Occipital lobe (tissue), 3 donors: ENCODE measurements at places on chromosomes 4 and X. TPM values are rescaled to one million over a fixed set of nuclear protein-coding genes. Genes with fewer than 3 reads are reported as not detected.

GRCh38 chr4:126241634-126242033 is 926.9 kb downstream of the FAT4 start:
- no peak for DNase-seq

- DNase-seq: no peak
These were observed 273.5 kb upstream of the FAM241A start for GRCh38 chr4:111871802-111872201.

GRCh38 chrX:115017455-115017854 is at the start of gene IL13RA2:
TSS of gene IL13RA2 (minus strand) at chrX:115017616. CDS start at chrX:115017269, 347 bp downstream.
- DNase-seq: no peak

DNA sequence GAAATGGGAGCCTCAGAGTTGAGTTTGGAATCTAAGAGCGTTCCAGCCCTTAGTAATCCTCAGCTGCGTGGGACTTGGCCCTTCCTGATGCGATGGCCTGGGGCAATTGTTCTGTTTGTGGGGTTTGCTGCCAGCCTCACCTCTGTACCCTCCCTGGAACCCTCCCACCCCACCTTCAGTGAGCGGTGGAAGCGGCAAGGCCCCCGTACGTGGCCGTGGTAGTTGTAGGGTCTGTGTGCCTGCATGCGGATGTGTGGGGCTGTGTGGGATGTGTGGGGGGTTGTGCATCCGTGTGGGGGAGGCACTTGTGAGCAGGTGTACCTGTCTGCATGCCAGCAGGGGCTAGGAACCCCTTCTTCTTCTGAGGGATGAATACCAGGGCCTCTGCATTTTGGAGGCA is 65.4 kb upstream of the ADRA2C start:
- no peak for DNase-seq

GRCh38 chr4:56787380-56787779 is 34.1 kb downstream of the SPINK2 start:
- DNase-seq: no peak

- no peak for DNase-seq
These were observed 35.3 kb downstream of the DCTD start for GRCh38 chr4:182881914-182882313.

DNA sequence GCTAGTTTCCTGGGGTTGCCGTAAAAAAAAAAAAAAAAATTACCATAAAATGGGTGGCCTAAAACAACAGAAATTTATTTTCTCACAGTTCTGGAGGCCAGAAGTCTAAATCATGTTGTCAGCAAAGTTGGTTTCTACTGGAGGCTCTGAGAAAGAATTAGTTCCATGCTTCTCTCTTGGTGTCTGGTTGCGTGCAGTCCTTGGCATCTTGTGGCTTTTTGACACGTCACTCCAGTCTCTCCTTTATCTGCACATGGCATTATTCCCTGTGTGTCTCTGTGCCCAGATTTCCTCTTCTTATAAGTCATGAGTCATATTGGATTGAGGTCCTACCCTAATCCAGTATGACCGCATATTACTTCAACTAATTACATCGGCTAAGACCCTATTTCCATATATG is 38.7 kb downstream of the SPATA4 start:
- DNase-seq: no peak

GRCh38 chrX:45472968-45473367 is 272.3 kb upstream of the DIPK2B start:
- DNase-seq: no peak

GRCh38 chr4:62053974-62054373 is 853.8 kb downstream of the ADGRL3 start:
- DNase-seq: no peak

- no peak for DNase-seq
These were observed at the start of gene DTHD1 for GRCh38 chr4:36281384-36282106. TSS of gene DTHD1 (plus strand) at chr4:36281616. CDS start at chr4:36281759, 143 bp downstream.

- peak; percentile 33 for DNase-seq
These were observed 29.3 kb upstream of the BOD1L1 start for GRCh38 chr4:13656569-13657405.

DNA sequence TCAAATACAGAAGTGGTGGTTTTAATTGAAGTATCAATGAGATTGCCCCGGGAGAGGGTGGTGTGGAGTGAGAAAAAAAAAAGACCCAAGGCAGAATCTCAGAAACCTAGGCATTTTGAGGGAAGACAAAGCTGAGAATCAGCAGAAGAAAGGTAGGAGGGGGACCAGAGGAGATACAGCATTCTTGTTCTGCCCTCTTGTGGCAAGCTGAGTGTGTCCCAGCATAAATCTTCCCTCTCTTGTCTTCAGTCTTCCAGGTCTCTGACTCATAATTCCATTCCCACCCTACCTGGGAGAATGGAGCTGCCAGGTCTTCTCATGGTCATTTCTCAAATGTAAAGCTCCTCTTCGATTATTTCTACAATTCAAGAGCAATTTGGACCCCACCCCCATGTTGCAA is 32.7 kb upstream of the MAGED1 start:
- no peak for DNase-seq

GRCh38 chrX:101918751-101919150 is 13.1 kb downstream of the ZMAT1 start:
- no peak for DNase-seq

DNA sequence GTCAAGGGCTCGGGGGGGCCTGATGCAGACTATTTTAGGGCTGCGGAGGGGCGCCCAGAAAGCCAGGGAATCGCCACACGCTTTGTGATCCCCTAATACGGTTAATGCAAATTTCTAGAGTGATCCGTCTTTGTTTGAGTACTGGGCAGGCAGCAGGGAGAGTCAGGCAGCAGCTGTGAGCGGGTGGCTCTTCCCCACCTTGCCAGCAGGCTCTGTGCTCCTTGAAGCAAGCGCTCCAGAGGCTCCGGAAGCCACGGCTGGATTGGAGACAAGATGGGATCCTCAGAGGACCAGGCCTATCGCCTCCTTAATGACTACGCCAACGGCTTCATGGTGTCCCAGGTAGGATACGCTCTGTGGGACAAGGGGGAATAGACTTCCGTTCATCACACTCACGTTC is at the start of gene ASMT:
Gene ASMT (plus strand): TSS at position 133 of the 400 bp plus-strand sequence. CDS start 141 bp downstream, at position 274.
- no peak for DNase-seq

DNA sequence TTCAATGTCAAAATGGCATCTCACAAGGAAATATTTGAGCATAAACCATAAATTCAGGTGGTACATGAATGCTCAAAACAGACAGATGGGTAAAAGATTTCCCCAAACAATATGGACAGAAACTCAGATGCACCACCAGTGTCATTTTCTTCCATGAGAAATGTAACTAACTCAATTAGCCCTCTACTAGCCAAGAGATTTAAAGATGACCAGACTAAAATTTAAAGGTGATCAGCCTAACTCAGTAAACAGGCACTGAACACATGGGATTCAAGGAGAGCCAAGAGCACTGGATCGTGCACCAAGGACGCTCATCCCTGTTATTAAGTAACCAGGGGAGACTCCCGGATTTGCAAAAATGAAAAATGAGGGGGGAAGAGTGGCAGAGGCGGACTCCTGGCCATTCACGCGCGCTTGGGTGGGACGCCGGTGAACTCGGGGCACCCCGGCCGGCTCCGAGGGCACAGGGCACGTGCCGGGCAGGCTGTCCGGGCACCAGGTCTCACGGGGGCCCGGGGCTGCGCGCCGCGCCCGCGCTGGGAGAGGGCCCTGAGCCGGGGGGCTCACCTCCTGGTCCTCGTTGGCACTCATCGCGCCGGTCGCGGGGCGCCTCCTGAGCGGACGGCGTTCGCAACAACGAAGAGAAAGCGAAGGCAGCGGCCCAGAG is 490 bp downstream of the RWDD4 start:
- DNase-seq: no peak

DNA sequence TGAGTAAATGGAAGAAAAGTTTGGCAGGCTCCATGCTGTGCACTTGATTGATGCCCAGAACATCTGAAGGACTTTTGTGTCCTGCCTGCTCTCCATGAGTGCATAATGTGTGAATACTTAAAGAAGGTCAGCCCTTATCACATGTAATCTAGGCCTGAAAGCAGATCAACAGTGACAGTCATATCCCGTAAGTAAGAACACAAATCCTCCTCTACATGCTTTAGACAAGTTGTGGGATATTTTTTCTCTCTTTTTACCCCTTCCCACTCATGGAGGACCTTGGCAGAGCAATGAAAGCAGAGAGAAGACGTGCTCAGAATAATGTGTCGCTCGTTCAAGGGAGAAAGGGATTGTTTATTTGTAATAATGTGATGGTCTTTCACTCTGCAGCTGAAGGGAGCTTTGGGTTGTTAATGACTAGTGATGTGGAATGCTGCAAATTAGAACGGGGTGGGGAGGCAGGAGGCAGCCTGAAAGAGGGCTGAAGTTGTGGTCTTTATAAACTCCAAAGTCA is 286.6 kb downstream of the BMPR1B start:
- no peak for DNase-seq

GRCh38 chrX:17028356-17028755 is 81.9 kb downstream of the REPS2 start:
- DNase-seq: no peak

DNA sequence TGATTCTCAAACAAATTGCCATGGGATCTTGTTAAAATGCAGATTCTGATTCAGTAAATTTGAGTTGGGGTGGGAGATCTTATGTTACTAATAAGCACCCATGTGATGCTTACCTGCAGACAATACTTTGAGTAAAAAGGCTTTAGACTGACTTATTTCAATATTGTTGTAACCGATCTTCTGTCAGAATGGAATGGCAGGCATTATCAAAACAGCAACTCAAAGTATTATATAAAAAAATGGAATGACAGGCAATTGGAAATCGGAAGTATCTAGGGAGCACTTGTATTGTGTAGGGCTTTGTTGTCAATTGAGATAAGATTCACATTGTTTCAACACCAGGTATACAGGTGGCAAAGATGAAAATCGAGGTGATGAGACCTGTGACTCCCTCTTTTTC is 67.5 kb downstream of the C4orf33 start:
- DNase-seq: no peak

GRCh38 chrX:120672841-120673530 is 43.1 kb upstream of the C1GALT1C1 start:
- no peak for DNase-seq

DNA sequence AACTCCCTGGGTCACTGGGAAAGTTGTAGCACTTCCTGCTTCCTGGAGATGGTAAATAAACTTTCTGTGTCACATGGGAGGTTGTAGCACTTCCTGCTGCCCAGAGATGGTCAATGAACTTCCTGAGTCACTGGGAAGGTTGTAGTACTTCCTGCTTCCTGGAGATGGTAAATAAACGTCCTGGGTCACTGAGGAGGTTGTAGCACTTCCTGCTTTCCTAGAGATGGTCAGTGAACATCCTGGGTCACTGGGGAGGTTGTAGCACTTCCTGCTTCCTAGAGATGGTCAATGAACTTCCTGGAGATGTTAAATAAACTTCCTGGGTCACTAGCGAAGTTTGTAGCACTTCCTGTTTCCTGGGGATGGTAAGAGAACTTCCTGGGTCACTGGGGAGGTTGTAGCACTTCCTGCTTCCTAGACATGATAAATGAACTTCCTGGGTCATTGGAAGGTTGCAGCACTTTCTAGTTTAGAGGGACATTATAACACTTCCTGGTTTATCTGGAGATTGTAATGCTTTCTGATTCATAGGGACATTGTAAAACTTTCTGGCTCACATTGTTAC is 62.3 kb upstream of the CD99 start:
- no peak for DNase-seq

- no peak for DNase-seq
These were observed 3.5 kb downstream of the HGFAC start for GRCh38 chr4:3445111-3445820.

DNA sequence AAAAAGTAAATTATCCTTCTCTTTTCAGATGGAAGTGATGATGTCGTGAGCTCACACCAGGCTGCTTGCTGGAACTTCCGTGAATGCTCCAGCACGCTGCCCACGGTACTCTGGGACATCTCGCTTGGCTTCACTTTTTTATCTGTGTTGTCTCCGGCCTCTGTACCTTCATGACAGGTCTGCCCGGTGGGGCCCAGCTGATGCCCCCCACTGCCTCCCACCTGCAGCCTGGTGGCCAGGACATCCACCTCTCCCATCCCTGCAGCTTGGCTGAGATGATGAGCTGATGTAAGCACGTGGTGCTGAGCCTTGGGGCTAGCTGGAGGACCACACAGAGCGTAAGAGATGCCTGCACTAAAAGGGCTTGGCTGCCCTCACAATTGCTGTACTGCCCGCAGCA is 59.0 kb upstream of the HELT start:
- DNase-seq: no peak

DNA sequence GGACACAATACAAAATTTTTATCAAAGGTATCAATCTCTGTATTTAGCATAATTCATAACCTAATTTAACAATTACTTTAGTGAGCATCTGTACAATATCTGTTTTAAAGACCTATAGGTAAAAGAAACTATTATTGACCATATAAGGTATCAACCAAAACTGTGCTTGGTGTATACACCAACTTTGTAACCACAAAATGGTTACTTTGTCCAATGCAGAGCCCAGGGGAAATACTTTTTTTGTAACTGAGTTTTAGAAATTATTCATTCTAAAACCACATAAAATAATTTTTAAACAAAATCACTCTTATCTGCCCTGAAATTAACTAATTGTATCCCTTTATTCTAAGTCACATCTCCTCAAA is 5.0 kb downstream of the CXXC4 start:
- DNase-seq: no peak

DNA sequence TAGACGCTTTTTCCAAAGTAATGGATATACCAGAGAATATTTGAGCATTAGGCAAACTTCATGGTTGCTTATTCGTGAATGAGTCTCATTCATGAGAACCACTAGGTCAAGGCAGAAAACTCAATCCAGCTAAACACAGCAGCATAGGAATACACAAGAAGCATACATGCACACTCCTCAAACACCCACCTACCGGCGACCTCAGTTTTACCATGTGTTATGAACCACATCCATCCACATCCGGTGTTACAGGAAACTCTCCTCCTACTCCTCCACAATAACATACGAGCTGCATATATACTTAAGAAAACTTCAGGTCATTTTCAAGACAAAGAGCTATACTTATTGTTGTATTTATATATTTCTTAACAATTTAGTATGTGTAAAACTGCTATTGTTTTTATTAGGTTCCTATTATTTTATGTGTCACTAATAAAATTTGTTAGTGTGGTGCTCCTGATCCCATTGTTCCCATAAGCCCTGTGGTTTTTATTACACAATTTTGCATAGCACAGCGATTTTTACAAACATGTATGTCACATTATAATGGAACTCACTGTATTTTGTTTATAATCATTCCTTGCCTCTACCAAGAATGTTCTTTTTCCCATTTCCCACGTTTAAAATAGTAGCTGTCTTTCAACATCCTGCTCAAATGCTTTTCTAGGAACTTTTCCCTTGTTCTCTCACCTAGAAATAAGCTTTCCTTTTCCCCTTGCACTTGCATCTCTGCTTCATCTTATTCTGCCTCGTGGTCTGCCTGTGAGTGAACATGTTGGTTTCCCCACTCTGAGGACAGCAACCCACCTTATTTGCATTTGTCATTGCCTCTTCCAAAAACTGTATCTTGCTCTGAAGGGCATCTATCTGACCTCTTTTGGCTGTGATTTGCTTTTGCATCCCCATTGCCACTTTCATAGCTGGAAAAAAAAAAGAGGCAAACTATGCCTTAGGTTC is 48.3 kb downstream of the STBD1 start:
- DNase-seq: no peak

TRIM61 gene
- total RNA-seq: 2.5 TPM

MED12 gene
- 24.6 TPM for total RNA-seq

PPARGC1A gene
- total RNA-seq: 5.5 TPM

RASGEF1B gene
- total RNA-seq: 63.2 TPM
